ENCODE measurements at places on chromosomes 6 and 20.

DNA sequence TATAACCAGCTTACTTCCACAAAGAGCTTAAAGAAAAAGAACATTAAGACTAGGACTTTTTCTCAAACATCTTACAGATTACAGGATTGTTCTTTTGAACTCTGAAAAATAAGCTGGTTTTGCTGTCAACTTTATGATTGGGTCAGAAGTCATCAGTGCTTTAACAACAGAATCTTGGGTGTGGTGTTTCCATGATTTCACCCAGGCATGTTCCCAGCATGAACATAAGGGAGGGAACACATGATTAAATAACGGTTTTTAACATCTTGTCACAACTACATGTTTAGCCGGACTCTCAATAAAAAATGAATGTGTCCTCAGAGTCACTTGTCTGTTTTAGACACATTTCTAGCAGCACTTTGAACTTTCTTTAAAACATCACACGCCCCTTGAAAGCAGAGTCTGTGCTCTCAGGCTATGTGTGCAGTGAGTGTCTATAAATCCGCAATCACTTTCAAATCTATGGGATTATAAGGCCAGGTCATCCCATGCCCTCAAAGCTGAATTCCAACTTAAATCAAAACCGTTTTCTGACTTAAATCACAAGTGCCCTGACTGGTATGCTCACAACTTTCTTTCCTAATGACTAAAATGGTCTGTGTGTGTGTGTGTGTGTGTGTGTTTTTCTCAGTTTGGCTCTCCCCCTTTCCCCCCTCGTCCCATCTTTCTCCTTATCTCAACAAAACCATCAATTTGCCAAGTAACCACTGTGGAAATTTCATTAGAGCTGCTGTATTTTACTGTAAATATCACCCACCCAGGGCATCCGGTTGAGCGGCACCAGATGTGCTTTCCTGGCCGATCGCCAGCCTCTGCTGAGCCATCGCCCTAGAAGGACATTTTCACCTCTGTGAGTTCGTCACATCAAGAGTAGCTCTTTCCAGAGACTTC, 216.8 kb upstream of the DTNBP1 start:
- DNase-seq = peak; percentile 80

- DNase-seq = no peak
Measured at GRCh38 chr20:2757969-2758368, 42.5 kb downstream of the CPXM1 start.

- DNase-seq = peak; percentile 46
Measured at GRCh38 chr20:2800521-2801285, at the start of gene CPXM1. CPXM1 (minus strand) TSS chr20:2800627; CDS start chr20:2800572, 55 bp downstream.

DNA sequence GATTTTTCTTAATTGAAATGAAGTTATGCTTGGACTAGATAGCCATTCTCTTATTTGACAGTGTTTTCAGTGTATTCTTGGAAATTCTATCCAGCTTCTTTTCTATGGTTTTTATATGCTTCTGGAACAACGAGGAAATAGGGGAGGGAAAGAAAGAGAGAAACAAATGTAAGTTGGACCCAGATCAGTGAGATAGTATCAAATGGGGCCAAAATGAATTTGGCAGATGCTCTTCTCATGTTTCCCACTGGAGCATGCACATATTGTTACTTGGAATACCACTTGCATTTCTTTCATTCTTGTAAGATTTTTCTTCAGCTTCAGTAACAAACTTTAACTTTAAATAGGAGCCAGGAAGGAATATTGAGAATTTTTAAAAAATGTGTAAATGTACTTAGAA, 312.3 kb downstream of the PRL start:
- DNase-seq = no peak

- DNase-seq = no peak
Measured at GRCh38 chr6:122753000-122753687, 26.4 kb upstream of the FABP7 start.

GRCh38 chr6:54193560-54193959, 82.3 kb downstream of the MLIP start:
- no peak for DNase-seq
